ENCODE measurements at places on chromosomes 6 and 20. TPM values are rescaled to one million over a fixed set of nuclear protein-coding genes. Genes with fewer than 3 reads are reported as not detected.

GRCh38 chr20:30499123-30499522 is 758.3 kb upstream of the DEFB115 start:
- DNase-seq: no peak

GRCh38 chr6:157558487-157559200 is 177.7 kb downstream of the ZDHHC14 start:
- peak; percentile 30 for DNase-seq

The PCK1 gene
- total RNA-seq: 331 TPM

DNA sequence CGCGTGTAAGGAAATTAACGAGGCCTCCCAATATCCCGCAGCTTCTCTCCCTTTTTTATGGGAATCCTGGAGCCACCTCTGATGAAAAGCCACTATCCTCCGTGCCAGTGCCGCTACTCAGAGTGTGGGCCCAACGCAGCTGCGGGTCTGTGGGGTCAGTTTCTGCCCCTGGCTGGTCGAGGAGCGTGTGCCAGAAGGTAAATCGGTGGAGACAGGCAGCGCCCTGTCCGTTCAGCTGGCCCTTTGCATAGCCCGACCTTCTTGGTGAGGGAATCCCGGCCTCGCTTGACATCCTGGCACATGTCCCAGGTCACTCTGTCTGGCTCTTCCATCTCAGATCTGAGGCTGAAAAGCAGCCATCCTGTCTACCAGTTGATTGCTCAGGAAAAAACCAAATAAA is 4.6 kb downstream of the THBS2 start:
- peak; percentile 62 for DNase-seq

The TRIM10 gene
- not detected for total RNA-seq

DNA sequence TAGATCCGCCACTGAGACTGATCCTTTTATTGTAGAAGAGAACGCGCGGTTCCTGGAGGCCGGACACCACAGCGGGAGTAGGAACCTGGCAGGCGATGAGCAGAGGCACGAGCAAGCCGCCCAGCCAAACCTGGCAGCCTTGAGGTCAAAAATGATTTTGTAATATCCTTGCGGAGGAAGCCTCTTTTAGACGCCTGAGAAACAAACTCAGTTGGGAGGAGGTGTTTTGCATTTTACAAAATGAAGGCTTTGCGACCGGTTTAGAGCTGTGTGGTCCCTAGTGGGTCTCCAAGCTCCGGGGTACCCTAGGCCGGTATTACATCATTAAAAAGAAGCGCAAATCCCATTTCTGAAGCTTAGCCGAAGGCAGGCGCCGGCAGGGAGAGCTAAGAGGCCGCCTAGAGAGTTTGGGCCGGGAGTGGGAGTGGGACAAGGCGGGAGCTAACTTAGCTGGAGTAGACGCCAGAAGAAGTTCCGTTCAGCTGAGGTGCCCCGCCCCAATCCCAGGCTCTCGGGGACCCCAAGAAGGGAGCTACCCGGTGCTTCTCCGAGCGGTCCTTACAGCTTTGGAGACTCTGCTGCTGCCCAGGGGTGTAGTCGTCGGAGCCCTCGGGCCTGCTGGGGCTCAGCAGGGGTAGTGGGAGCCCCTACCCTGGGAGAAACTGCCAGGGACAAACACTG is 1.9 kb upstream of the TBX18 start:
- DNase-seq: no peak

DNA sequence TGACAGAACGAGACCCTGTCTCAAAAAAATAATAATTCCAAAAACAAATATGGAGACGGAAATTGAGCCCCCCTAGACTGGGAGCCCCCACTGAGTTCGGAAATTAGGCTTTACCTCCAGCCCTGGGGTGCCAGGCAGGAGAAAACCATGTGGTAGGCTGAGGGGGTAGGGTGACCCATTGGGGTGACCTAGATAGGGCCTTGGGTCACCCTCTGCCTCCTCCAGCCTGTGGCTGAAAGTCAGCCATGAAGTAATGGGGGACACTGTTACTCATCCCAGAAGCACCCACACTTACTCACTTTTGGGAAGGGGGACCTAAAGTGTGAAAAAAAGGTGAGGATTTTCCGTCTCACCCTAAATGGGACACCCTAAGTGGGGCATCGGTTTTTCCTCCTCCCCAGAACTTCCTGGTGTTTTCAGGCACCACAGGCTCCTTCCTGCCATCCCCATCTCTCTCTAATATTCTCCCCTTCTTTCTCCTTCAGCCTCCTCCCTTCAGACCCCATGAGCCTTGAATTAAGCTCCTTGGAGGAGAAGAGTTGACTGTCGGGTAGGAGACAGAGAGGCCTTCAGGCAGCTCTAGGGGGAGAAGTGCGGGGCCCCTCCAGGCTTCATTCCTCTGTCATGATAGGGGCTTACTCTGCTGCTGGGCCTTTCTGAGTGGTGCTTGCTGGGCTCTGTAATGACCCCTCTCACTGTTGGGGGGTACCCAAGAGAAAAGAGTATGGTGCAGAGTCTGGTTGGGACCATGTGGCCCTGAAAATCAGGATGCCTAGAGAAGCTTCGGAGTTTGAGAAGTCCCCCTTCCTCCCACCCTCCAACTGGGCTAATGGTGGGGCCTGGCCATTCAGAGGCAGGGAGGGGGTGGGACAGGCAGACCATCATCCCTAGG is 2.4 kb downstream of the LTB start:
- DNase-seq: no peak

The WFDC10B gene
- not detected for total RNA-seq

The DEFB115 gene
- total RNA-seq: not detected

- DNase-seq: no peak
Measured at GRCh38 chr6:29828471-29828797, 809 bp downstream of the HLA-G start.

- DNase-seq: no peak
Measured at GRCh38 chr6:82978362-82978945, 87.2 kb downstream of the UBE3D start.

DNA sequence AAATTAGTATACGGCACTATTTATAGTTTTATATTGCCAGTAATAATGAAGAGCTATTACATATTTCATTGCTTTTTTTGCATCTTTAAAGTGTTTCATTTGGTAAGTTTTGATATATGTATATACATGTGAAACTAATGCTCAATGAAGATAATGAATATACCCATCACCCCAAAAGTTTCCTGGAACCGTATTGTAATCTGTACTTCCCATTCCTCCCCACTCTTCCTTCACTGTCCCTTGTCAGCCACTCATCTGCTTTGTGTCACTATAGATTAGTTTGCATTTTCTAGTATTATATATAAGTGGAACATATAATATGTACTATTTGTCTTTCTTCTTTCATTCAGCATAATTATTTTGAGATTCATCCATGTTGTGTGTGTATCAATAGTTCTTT is 10.3 kb upstream of the TBC1D32 start:
- no peak for DNase-seq

GRCh38 chr6:168410035-168410434 is 30.9 kb upstream of the SMOC2 start:
- DNase-seq: peak; percentile 81

The PPP1R3G gene
- 1.3 TPM for total RNA-seq

- no peak for DNase-seq
Measured at GRCh38 chr6:17454316-17455005, 61.1 kb downstream of the CAP2 start.

The ZBTB22 gene
- 12.1 TPM for total RNA-seq

- DNase-seq: no peak
Measured at GRCh38 chr20:62219992-62220665, at the start of gene HRH3. Gene HRH3 (minus strand): TSS chr20:62220278. CDS start chr20:62219970, 308 bp downstream.

DNA sequence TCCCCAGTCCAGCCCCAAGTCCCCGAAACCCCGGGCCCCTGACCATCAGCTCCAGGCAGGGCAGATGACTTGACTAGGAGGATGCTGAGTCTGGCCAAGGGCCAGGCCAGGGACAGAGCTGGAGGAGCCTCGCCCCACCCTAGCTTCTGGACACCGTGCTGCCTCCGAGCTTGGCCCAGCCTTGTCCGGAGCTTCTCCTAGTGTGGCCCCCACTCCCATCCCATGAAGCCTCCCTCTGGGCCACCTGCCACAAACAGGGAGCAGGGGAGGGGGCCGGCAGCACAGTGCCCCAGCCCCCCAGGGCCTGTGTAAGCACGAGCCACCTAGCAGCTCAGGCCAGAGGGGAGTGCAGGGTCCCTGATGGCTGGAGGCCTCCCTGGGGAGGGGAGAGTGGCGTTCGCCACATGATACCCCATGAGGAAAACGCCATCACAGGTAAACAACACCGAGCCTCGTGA is 5.3 kb downstream of the EEF1A2 start:
- no peak for DNase-seq

DNA sequence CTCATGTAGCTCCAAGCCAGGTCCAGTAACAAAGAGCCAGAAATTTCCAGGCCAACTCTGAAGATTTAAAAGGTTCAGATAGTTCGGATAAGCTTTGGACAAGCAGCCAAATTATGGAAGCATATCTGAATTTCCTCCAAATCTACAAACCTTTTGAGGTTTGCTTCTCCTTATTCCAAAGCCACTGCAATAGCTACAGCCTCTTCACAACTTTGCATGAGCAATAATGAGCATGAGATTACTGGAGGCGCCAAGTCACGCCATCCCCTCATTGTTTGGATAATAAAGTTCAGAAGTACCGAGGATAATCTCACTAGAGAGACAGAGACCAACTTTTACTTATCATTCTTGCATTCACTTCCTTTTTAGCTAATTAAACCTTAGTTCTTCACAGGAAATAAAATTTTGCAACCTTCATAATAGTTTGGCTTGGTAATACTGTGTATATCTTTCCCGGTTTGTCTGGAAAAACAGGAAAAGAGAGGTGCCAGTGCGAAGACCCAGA is 329.6 kb upstream of the RSPO3 start:
- DNase-seq: no peak

DNA sequence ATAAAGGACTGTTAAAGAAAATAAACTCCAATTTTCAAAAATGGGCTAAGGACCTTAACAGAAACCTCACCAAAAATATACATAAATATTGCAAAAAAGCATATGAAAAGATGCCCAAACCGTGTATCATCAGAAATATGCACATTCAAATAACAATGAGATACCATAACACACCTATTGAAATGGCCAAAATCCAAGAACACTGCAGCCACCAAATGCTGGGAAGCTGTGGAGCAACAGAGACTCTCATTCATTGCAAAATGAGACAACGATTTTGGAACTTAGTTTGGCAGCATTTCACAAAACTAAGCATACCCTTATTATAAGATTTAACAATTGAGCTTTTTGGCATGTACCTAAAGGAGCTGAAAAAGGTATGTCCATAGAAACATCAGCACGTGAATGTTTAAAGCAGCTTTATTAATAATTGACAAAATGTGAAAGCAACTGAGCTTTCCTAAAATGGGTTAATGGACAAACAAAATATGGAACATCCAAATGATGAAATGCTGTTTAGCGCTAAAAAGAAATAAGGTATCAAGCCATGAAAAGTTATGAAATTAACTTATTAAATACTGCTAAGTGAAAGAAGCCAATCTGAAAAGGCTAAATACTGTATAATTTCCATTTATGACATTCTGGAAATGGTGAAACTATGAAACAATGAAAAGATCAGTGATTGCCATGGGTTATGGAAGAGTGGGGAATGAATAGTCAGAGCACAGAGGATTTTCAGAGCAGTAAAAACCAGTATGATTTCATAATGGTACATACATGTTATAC is 592.6 kb upstream of the ADGRB3 start:
- DNase-seq: no peak

The MOXD1 gene
- total RNA-seq: 2.2 TPM

The RIMS1 gene
- 2.1 TPM for total RNA-seq

DNA sequence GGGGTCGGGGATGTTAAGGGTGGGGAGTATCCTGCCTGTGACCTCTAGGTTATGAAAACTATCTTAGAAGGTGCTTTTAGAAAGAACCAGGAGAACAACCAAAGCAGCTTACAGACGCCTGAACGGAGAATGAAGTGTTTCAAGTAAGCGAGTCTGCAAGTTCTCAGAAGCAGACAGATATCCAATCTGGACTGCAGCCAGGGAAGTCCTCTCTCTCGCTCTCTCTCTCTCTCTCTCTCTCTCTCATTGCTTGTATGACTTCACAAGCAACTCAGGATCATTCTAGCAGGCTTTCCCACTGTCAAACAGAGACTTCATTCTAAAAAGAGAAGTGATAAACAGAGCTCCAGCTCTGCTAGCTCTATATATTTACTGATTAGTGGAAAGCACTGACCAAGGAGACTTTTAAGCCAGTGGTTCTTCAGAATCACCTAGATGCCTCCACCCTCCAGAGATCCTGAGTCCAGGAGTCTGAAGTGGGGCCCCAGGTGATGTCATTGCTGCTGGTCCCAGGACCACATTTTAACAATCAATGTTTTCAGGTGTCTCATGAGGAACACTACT is 6.0 kb downstream of the TCF21 start:
- DNase-seq: no peak

- DNase-seq: no peak
Measured at GRCh38 chr20:19288061-19288460, 75.6 kb downstream of the SLC24A3 start.

- no peak for DNase-seq
Measured at GRCh38 chr6:106975738-106976064, 1.2 kb upstream of the CD24 start.

DNA sequence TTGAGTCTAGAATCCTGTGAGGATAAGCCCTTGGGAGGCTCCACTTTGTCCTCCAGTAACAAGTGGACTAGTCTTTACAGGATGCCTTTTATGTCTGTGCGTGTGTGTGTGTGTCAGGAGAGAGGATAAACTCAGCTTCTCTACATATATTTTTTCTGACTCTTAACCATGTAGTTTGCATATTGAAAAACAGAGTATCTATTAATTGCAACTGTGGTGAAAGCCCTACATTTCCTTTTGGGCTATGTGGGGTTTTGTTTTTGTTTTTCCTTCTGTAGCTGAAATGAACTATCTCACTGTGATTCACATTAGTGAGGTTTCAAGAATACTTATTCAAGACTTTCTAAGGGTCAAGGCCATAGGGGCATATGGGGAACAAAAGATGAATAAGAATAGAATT is 17.7 kb downstream of the TPBG start:
- no peak for DNase-seq

- DNase-seq: no peak
Measured at GRCh38 chr6:90202156-90202555, 94.5 kb downstream of the BACH2 start.

DNA sequence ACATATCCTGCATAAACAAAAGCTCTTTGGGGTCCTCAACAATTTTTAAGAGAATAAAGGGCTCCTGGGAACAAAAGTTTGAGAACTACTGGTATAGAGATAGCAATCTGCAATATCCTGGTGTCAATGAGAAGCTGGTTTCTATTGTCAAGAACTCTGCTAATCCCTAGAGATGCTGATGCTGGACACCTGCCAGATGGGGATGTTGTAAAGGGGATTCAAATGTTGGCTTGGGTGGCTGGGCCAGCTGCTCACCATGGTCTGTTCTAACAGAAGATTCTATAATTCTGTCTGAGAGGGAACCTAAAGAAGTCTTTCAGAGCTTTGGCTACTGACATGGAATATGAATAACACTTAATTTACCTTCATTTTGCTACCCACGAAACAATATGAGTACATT is 137.8 kb downstream of the BTBD9 start:
- no peak for DNase-seq

The RUNX2 gene
- total RNA-seq: 1.6 TPM

- DNase-seq: no peak
Measured at GRCh38 chr6:150142097-150142669, 661 bp upstream of the PPP1R14C start.

The SLC32A1 gene
- total RNA-seq: not detected

The GPR6 gene
- not detected for total RNA-seq
